ENCODE measurements at places on chromosomes 16 and 17. TPM values are rescaled to one million over a fixed set of nuclear protein-coding genes. Genes with fewer than 3 reads are reported as not detected.

DNA sequence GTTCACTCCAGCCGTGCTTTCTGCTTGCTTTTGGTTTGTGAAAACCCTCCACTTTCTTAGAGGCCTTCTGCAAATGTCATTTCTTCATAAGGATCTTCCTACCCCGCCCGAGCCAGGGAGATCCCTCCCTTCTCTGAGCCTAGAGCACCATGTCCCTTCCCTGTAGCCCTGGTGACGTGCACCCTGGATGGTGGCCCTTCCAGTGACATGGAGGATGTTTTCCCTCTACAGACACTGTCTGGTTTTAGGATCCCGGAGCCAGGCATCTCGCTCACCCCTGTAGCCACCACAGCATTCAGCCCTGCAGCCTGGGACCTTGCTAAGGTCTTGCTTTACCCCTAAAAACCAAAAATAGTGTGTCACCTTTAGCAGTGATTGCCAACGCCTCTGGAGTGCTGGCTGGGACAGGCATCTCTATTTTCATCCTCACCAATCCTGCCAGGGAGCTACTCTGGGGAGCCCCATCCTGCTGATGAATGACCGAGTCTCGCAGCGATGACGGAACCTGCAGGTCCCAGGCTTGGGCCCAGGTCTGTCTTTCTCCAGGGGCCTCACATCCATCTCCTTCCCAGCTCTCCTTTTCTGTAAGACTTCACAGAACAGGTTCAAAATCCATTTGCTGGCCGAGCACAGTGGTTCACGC, 394.1 kb upstream of the TNRC6C start:
- DNase-seq: no peak

Gene DRG2
- 14.3 TPM for total RNA-seq

GRCh38 chr16:66717112-66717675, 20.7 kb upstream of the CMTM4 start:
- DNase-seq: no peak

Gene KNOP1
- total RNA-seq: 20.1 TPM

DNA sequence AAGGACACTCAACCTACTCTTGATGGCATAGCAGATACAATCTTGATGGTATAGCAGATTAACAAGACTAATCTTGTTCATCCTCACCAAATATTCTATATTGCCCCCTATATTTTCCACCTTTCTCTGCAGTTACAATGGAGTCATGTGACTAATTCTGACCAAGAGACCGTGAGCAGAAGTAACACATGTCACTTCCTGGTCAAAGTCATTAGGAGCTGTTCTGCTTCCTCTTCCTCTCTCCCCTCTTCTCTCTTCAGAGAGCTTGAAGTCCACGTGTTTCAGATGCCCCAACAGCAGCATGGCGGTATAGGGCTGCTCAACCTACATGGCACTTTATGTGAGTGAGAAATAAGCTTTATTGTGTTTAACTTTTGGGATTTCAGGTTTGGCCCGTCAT, 55.3 kb upstream of the ERCC4 start:
- DNase-seq: no peak

Gene IRX3
- total RNA-seq: not detected

DNA sequence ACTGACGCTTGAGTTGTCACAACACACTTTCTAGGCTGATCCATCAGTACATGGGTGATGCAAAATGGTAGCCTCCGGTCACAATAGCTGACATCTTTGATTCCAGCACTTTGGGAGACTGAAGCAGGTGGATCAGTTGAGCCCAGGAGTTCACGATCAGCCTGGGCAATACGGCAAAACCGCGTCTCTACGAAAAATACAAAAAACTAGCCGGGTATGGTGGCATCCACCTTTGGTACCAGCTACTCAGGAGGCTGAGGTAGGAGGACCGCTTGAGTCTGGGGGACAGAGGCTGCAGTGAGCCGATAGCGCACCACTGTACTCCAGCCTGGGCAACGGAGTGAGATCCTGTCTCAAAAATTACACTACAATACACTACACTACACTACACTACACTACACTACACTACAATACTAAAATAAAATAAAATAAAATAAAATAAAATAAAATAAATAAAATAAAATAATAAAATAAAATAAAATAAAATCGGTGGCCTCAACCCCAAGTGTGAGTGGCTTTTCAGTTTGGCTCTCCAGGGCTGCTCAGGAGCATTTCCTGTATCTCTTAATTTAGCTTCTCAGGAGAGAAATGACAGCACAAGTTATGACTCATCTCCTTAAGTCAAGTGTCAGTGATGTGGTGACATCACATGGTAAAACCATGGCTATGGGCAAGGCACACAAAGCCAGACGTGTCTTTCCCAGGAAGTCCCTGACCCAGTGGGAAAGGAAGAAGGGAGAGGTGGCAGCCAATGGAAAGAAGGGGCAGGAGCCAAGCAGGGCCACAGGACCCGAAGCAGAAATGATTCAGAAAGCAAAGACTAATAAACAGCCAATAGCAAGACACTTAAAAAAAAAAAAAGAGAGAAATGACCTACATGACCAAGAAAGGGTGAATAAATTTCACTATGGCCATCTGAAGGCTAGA, 75.3 kb upstream of the TBC1D3K start:
- no peak for DNase-seq

- DNase-seq: no peak
Observed at GRCh38 chr16:74862743-74863244, 88.2 kb upstream of the FA2H start.

Gene WSB1
- 299 TPM for total RNA-seq

Gene SLC13A2
- not detected for total RNA-seq

- no peak for DNase-seq
Observed at GRCh38 chr16:4859900-4860255, 12.6 kb downstream of the UBN1 start.

Gene HERPUD1
- 49.8 TPM for total RNA-seq

- DNase-seq: no peak
Observed at GRCh38 chr17:59876107-59876506, 16.6 kb downstream of the TUBD1 start.
